Kasumi-1 (cell line): ENCODE measurements at places on chromosomes 1 and 21.

DNA sequence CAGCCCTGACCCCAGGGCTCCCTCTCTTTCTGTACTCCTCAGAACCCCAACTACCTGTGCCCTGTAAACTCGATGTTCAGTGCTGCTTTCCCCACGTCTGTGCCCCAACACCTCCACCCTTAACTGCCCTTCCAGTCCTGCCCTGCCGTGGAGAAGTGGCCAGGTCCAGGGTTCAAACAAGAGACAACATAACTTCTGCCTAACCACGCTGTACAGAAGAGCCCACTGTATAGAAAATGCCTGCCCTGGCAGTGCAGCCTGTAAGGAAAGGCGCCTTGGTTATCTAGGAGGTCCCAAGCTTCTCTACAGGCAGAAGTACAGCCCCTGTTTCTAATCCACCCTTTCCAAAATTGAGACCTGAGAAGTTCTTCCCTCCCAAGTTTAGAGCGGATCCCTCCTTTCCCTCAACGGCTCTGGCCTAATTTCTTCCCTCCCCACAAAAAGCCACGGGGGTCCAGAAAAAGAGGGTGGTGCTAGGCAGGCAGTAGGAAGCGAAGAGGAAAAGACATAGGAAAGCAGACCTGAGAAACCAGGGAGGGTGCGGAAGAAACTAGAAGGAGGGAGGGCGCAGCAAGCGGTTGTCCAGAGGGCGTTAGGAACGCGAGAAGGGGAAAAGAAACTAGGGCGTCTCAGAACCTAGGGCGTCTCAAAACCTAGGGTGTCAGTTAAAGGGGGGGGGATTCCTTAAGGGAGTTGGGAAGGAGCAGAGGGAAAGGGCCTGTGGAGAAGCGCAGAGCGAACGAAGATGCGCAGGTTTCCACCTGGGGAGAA lies 3.2 kb downstream of the DMRTA2 start:
- no peak for DNase-seq

DNA sequence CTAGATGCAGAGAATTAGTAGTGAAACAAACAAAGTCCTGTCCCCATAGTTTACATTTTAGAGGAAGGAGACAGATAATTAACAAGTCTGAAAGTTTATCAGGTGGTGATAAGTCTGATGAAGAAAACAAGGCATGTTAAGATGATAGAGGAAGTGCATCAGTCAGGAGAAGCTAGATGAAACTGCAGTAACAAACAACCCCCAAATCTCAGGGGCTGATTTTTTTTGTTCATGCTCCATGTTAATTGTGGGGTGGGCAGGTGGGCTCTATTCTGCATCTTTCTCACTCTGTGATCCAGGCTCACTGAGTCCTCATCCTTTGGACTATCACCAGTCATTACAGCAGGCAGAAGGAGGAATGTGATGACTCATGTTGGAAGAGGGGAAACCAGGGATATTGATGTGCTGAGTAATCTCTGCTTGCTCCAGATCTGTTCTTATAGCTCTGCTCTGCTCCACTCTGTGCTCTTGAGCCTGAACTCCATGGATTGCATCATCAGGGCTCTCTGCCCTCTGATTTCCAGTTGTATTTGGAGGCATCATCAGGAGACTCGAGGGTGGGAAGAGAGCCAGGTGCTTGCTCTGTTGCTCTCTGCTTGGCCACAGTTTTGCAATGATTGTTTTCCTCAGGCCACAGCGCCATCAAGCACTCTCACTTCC lies 166.9 kb downstream of the IER5 start:
- DNase-seq = no peak

- DNase-seq = no peak
Measured at GRCh38 chr1:24725209-24725651, 20.0 kb upstream of the CLIC4 start.

DNA sequence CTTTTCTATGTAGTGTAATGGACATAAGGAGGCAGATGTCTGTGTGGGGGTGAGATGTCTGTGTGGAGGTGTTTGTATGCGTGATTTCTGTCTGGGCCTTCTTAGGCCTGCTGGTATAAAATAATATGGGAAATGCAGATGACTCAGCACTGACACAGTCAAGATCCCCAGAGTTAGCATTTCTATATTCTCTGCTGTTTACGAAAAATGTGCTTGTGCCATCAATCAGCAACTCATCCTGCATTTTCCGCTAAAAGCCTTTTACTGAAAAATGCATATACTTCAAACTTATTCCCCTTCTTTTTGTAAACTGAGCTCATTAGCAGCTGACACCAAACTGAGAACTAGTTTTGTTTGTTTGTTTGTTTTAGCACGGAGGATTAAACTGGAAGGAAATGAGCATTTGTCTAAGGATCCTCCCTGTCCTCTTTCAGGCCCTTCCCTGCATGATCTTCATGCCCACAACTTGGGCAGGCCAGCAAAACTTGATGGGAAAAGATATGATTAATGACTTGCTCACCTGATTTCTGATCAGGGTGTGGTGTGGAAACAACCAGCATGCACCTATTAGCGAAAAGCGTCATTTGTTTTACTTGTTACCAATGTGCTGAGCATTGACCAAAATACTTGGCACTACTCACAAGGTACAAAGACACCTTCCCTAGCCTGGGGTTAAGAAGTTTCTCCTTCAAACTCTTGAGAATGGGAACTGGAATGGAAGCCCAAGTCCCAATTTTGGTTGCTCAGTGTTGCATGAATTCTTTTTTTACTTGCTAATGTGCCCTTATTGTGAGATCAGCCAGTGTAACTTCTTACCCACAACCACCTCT lies 77.4 kb downstream of the NDUFS5 start:
- no peak for DNase-seq

DNA sequence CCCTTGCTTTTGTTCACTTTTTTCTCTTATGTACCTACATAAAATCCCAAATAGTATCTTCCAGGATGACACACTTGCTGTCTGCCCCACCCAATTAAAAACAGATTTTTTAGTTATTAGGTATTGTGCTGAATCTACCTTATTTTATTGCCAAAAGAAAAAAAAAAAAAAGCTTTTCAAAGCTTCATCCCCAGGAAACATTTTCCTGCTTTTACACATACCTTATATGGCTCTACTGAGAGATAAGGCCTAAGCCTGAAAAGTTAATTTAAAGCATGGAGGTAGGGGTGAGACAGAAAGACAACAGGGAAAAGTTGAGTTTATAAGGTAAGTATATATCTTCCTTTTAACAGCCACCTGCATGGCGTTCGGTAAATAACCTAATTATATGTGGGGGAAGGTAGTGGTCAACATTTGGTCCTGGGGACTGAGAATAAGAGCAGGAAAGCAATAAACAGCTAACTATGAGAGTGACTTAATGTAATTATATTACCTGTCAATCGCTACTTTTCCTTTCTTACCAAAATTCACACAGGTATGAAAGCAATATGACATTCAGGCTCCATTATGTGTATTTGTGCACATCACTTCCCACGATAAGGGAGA lies 54.6 kb upstream of the BOLA1 start:
- no peak for DNase-seq
